ENCODE measurements at places on chromosomes 2 and 18. TPM values are rescaled to one million over a fixed set of nuclear protein-coding genes. Genes with fewer than 3 reads are reported as not detected.

The NTSR2 gene
- total RNA-seq, result not detected

The FAM237A gene
- total RNA-seq, result not detected

The POU3F3 gene
- total RNA-seq, result not detected

The GALNT14 gene
- 1.2 TPM for total RNA-seq

The ANKRD30B gene
- 0.55 TPM for total RNA-seq

The PPP1R1C gene
- 2.2 TPM for total RNA-seq

The SPDYA gene
- 1.6 TPM for total RNA-seq

The IL18R1 gene
- 0.33 TPM for total RNA-seq

The CYP27A1 gene
- total RNA-seq, result 25.1 TPM

The CHRNG gene
- not detected for total RNA-seq

The GPN1 gene
- 55.4 TPM for total RNA-seq

The ANKRD29 gene
- total RNA-seq, result 2.3 TPM

The CERKL gene
- under 0.01 TPM for total RNA-seq

The CAPN13 gene
- not detected for total RNA-seq

The FKBP1B gene
- 10.9 TPM for total RNA-seq

The INHBB gene
- not detected for total RNA-seq

The EEF1B2 gene
- 603 TPM for total RNA-seq

The PUS10 gene
- 11.2 TPM for total RNA-seq

The DSC2 gene
- total RNA-seq, result under 0.01 TPM

The MROH2A gene
- total RNA-seq, result not detected

The SP140 gene
- total RNA-seq, result 2.6 TPM

The CTAGE1 gene
- total RNA-seq, result not detected

The GDF7 gene
- total RNA-seq, result 4.0 TPM

The AUP1 gene
- total RNA-seq, result 82.2 TPM

The CDKL4 gene
- total RNA-seq, result 0.75 TPM

The PLEK gene
- total RNA-seq, result under 0.01 TPM

The ZSWIM2 gene
- total RNA-seq, result 0.62 TPM

The CDCA7 gene
- 6.7 TPM for total RNA-seq

The TLX2 gene
- not detected for total RNA-seq

The RIT2 gene
- not detected for total RNA-seq

The LOXL3 gene
- total RNA-seq, result 28.0 TPM

The CYRIA gene
- 18.1 TPM for total RNA-seq

The IL1RL1 gene
- total RNA-seq, result 0.77 TPM

The TSPYL6 gene
- total RNA-seq, result not detected

The CHST10 gene
- 11.0 TPM for total RNA-seq

The DLX2 gene
- not detected for total RNA-seq

The CRIM1 gene
- 177 TPM for total RNA-seq

The CD8B2 gene
- not detected for total RNA-seq

The GKN2 gene
- total RNA-seq, result not detected

The OR6B2 gene
- total RNA-seq, result not detected

The CLEC4F gene
- not detected for total RNA-seq

The CRYBA2 gene
- not detected for total RNA-seq

The TDRD15 gene
- total RNA-seq, result not detected

The HAAO gene
- total RNA-seq, result 0.25 TPM

The SPP2 gene
- total RNA-seq, result not detected

The TRIM43B gene
- not detected for total RNA-seq

The GALNT13 gene
- 0.87 TPM for total RNA-seq

The FAM110C gene
- total RNA-seq, result not detected

The IL37 gene
- not detected for total RNA-seq

The CCDC148 gene
- 0.66 TPM for total RNA-seq

The FIGN gene
- total RNA-seq, result 1.4 TPM

The IL36RN gene
- total RNA-seq, result not detected

The ACMSD gene
- total RNA-seq, result not detected

The UGT1A5 gene
- not detected for total RNA-seq

The RAD51AP2 gene
- total RNA-seq, result not detected

The SH2D6 gene
- 1.4 TPM for total RNA-seq
